ENCODE measurements at places on chromosomes 1 and 21. TPM values are rescaled to one million over a fixed set of nuclear protein-coding genes. Genes with fewer than 3 reads are reported as not detected.

Gene FABP3
- 38.0 TPM for total RNA-seq

Gene NUP210L
- total RNA-seq: under 0.01 TPM

Gene ANKRD35
- total RNA-seq: 1.4 TPM

Gene HENMT1
- 5.3 TPM for total RNA-seq

Gene RHBDL2
- 0.59 TPM for total RNA-seq

Gene CAMK1G
- total RNA-seq: 0.72 TPM

DNA sequence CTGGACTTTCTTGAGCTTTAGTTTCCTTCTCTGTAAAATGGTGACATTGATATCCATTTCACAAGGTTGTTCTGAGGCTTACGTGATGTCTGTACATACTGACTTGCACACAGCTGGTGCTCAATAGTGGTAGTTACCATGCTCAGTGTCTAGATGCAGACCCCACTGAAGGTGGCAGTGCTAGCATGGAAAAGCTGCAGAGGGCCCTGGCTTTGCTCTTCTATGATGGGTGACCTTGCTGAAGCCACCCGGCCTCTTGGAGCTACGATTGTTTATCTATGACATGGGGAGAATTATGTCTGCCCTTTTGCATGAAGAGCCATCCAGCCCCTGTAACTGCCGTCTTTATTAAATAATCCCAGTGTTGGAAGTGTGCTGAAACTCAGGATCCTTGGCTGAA lies 131.8 kb downstream of the PLXNA2 start:
- H3K27me3 ChIP-seq: no peaks in the 10 kb centered on the region
- H3K27ac ChIP-seq: no peak overlapping the region
- no peak for DNase-seq
- no peak overlapping the region for H3K4me3 ChIP-seq
- H3K36me3 ChIP-seq: no peaks in the 10 kb centered on the region

DNA sequence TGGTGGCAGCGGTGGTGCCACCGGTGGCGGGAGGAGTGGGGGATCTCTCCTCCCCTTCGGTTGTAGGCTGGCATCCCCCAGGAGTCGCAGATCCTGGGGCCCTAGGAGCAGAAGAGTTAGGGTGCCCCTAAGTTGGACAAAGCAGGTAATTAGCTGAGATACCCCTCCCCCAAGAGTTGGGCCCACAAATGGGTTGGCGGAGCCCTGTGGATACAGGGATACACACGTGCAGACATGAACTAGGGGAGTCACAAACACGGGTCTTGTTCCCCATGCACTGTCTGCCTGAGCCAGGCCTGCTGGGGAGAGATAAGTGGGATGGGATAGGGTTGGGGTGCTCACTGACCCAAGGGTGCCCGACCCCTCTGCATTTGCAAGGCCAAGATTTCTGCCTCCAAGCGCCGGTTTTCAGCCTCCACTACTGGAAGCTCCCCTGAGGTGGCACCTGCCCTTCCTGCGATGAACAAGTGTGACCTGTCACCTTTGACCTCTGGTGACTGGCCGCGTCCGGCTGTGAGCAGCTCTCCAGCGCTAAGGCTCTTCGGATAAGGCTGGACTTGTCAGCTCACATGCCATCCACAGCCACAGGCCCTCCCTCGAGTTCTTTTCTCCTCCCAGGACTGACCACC lies 1.8 kb downstream of the CCDC17 start:
- DNase-seq: no peak
- H3K4me3 ChIP-seq: no peak overlapping the region
- H3K4me1 ChIP-seq: no peaks in the 10 kb centered on the region
- peaks cover 20% of the 10 kb centered on the region for H3K36me3 ChIP-seq

- no peaks in the 10 kb centered on the region for H3K27me3 ChIP-seq
- H3K4me3 ChIP-seq: no peak overlapping the region
- no peak for DNase-seq
- H3K27ac ChIP-seq: no peak overlapping the region
These were observed 327.8 kb downstream of the USH2A start for GRCh38 chr1:216095400-216095799.

DNA sequence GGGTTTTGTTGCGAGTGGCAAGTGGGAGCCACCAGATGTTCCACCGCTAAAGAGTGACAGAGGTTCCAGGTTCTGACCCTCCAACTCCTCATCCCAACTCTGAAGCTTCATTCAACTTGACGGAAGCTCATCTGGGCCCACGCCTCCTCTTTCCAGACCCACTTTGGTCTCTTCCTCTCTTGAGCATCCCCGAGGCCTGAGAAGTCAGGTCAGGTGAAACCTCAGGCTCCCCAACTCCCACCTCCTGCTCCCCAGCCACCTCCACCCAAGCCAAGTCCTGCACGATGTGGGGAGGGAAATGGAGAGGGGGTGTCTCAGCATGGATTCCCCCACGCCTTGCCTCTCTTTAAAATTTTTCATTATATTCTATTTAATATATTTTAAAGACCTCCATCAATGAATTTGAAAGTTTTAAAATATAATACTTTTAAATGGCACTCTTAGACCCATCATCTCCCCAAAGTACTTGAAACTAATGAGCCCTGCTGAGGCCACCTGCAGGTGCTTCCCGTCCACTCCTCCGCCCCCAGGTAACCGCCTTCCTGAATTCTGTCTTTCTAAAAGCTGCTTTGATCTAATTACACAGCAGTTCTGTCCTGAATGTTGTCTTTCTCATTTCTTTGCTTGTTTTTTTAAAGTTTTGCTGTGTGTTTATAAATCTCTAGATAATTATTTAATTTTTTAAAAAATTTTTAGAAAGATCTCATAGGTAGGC lies 238.1 kb downstream of the KAZN start:
- H3K4me1 ChIP-seq: no peaks in the 10 kb centered on the region
- H3K36me3 ChIP-seq: no peaks in the 10 kb centered on the region
- no peak overlapping the region for H3K4me3 ChIP-seq
- no peak for DNase-seq
- H3K27ac ChIP-seq: no peak overlapping the region

Measured in osteoblast (primary cell).